ENCODE measurements at places on chromosomes 6 and 20.

GRCh38 chr20:63035603-63036185 lies 28.9 kb upstream of the BHLHE23 start:
- DNase-seq, result no peak

GRCh38 chr6:85997206-85997605 lies 354.5 kb upstream of the SYNCRIP start:
- DNase-seq, result no peak

DNA sequence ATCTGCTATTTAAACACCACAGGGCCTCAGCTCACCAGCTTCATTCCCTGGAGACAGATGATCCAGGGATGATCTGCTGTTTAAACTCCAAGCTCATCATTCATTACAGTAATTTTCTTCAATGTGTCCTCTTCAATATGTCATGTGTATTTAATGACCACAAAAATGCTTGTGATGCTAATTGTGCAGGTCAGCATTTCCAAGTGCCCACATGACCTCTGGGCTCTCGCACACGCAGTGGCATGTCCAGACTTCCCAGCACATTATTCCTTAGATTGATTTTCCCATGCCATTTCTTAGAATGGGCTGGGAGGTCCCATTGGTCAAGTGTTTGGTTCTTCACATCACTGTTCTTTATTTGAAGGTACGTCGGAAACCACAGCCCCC lies 434.4 kb downstream of the HAO1 start:
- DNase-seq, result no peak

DNA sequence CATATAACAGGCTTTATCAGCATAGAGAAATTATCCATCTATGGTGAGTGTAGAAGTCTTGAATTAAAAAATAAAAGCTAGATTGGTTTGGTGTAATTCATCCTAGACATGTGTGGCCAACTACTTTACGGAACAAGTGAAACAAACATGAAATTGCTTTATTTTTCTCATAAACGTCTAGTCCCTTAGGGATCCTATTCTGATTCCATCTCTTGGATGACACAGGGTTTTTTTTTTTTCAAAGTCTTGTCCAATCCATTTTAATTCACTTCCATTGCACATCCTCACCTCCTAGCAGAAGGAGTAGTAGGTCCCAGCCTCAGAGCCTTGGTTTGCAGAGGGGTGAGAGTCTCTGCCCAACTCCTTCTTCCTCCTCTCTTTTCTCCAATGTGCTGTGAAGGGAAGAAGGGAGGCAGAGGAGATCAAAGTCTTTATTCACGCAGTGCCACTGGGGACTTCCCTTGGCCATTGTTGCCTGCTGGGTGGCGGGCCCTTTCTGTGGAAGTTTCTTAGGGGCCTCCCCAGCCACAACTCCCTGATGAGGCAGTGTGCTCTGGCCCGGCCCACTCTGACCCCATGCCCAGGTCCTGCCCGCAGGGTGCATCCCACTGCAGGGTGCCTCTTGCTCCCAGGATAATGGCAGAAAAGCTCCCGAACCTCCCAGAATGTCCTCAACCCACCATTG lies 104.4 kb upstream of the SNX9 start:
- DNase-seq, result no peak

DNA sequence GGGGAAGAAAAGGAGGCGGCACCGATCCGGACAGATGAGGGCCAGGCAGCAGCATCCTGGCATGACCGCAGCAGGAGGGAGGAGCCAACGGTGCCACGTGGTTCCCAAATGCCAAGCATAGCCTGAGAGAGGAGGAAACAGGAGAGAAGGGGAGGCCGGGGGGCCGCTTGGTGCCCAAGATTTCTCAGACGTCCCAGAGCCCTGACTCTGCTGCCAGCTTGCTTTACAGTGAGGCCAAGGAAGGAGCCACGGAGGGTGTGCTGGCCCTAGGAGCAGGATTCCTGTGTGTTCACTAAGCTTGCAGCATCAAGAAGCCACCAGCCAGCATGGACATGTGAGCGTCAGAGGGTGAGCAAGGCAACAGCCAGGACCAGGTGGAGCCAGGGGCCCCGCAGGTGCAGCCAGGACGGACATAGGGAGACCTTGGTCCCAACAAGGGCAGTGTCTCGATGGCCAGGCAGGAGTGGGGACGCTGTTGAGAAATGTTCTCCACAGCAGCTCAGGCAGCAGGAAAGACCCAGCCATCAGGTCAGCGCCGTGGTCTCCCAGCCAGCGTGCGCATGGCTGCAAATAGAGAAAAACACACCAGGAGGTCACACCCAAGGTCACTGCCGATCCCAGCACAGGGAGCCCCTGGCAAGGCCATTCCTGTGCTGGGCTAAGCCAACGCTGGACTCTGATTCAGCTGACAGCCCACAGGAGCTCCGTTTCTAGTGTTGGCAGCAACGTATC lies 143.7 kb downstream of the DLL1 start:
- DNase-seq, result peak; percentile 81

DNA sequence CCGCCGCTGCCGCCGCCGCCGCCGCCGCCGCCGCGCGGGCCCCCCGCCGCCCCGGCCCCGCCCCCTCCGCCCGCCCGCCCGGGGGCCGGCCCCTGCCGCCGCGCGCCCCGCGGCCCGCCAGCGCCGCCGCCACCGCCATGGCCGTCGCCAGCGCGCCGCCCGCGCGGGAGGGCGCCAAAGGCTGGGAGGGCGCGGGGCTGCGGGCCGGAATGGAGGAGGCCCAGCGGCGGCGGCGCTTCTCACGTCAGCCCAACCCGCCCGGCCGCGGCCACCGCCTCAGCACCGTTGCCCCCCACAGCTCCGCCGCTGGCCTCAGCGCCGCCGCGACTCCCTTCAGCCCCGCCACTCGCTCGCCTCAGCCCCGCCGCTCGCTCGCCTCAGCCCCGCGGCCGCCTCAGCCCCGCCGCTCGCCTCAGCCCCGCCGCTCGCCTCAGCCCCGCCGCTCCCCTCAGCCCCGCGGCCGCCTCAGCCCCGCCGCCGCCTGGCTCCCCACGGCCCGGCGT lies 258 bp downstream of the PHF10 start:
- peak; percentile 33 for DNase-seq

GRCh38 chr6:110356778-110357177 lies 1.4 kb downstream of the METTL24 start:
- DNase-seq, result no peak

GRCh38 chr20:23298155-23298554 lies 52.4 kb upstream of the NXT1 start:
- no peak for DNase-seq

DNA sequence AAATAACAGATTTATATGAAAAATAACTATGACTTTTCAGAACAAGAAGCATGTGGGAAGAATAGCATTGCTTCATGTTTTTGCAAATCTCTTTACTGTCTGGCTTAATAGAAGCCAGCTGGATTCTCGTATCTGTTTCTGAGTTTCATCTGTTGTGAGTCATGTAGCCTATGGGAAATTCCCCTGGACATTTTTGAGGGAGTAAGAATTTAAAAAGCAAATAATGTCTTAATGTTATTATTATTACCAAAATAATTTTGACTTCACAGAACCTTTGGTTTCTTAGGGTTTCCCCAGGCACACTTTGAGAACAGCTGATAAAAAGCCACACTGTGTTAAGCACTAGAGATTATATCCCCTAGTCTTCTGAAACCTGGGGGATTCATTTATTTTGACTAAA lies 75.8 kb downstream of the SYCP2L start:
- no peak for DNase-seq

- DNase-seq, result peak; percentile 80
Measured at GRCh38 chr20:24658920-24659660, 189.7 kb downstream of the SYNDIG1 start.

GRCh38 chr6:157442291-157442690 lies 61.3 kb downstream of the ZDHHC14 start:
- DNase-seq, result no peak

DNA sequence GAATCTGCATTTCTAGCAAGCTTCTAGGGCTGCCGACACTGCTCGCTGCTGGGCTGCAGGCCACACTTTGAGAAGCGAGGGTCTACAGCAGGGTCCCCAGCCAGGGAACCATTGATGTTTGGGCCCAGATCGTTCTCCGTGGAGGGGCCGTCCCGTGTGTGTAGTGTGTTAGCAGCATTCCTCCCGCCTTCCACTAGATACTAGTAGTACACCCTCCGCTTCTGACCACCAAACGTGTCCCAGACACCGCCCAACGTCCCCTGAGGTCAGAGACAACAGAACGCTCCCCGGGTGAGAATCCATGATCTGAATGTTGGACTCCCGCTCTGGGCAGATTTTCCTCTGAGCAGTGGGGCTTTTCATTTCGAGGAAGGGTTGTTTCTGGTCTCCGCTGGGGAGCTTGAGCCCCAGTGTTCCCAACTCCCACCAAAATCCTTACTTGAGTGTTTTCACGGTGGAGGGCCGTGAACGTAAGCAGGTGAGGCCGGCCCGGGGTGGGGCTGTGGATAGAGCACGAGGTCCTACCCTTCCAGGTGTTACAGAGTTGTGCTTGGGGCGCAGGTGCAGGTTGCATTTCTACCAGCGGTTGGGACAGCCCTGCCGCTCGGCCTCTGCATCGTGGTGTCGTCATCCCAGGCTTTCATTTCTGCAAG lies 124.6 kb downstream of the SYCP2 start:
- no peak for DNase-seq

DNA sequence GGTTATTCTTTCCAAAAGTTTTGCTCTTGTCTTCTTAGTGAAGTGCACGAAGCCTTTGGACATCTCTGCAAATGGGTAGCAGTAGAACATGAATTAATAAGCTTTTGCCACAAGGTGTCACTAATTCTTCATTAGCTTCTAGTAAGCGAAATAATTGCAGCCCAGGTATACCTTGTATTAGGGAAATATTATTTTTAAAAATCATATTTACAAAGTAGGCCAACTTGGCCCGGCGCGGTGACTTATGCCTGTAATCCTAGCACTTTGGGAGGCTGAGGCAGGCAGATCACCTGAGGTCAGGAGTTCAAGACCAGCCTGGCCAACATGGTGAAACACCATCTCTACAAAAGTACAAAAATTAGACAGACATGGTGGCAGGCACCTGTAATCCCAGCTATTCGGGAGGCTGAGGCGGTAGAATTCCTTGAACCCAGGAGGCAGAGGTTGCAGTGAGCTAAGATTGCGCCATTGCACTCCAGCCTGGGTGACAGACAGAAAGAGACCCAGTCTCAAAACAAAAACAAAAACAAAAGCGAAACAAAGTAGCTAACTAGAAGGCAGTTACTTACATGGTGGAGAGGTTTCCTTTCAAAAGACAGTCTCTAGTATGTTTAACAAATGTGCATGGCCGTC lies 8.8 kb upstream of the RSPH3 start:
- peak; percentile 58 for DNase-seq

DNA sequence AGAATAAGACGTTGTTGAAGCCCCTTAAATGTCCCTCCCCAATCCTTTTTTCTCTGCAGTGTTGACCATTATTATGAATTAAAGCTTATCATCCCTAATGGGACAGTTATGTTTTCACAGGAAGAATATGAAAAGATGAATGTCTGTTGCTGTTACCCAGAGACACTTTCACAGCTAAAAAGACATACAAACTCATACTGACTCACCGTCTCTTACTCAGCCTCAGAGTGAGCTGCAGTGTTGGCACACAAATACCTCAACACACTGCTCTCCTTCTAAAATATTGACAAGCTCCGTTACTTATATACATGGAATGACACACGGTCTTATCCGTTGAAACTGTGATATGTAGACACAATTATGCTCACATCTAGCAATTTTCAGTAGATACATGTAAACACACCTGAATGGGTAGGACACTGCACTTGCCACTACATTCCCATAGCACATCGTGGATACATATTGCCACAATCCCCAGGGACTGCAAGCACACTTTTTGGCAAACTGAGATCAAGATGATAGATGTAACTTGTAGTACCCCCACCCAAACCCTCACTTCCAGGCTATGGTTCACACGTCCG lies 9.6 kb upstream of the SAPCD1 start:
- DNase-seq, result no peak

DNA sequence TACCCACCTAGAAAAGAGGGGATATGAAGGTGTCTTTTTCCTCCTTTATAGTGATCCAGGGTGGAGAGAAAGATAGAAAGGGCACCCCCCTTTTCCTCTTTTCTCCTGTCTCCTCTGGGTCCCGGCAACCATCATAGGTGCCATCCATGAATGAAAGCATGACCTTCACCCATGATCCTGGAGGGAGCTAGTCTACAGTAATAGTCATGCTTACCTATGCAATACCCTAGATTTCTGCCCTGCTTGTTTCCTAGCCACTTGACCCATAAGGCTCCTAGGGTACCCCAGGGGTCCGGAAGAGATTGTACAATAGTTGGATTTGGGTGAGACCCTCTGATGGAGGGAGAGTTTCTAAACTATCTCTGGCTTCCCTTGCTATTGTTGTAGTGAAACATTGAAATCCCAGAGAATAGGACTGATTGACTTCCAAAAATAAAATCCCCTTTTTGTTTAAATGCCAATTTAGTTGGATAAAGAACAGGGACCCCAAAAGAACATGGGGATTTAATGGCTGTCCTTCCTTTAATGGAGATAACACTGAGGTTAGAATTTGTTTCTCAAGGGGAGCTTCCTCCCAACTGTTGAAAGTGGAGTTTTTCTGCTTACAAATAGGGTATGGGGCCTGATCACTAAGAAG lies 366.8 kb upstream of the KHDRBS2 start:
- no peak for DNase-seq

- DNase-seq, result no peak
Measured at GRCh38 chr6:138800377-138801150, 4.7 kb downstream of the ECT2L start.

- no peak for DNase-seq
Measured at GRCh38 chr20:11221046-11221445, 547.2 kb upstream of the JAG1 start.

- DNase-seq, result no peak
Measured at GRCh38 chr6:154504102-154504501, 6.4 kb downstream of the CNKSR3 start.

DNA sequence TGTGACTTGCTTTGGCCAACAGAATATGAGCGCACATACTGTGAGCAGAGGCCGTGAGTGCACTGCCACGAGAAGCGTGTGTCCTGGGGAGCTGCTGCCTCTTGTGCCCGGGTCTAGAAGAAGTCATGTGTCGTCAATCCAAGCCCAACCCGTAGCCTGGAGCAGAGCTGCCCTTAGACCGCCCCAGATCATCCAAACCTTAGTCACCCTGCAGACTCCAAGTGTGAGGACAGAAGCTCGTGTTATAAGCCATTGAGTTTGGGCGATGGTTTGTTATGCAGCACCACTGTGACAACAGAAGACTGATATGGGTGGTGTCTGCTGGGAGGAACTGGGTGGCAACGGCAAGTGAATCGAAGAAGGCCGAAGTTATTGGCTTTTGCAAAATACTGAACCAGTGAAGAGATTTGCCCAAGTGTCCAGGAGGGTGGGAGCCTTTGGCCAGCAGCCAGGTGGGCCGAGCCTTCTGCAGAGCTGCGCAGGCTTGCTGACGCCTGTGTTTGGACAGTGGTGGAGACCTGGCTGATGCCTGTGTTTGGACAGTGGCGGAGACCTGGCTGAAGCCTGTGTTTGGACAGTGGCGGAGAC lies 101.3 kb upstream of the SULF2 start:
- DNase-seq, result no peak

- no peak for DNase-seq
Measured at GRCh38 chr6:241336-241865, 50.9 kb upstream of the DUSP22 start.

- DNase-seq, result no peak
Measured at GRCh38 chr20:46056970-46057855, 28.2 kb downstream of the SLC12A5 start.

GRCh38 chr20:11429168-11429567 lies 488.5 kb upstream of the BTBD3 start:
- DNase-seq, result no peak

Measured in G401 (cell line).